ENCODE measurements at places on chromosomes 12 and 14. TPM values are rescaled to one million over a fixed set of nuclear protein-coding genes. Genes with fewer than 3 reads are reported as not detected.

The HAL gene
- total RNA-seq: not detected

The GLT1D1 gene
- total RNA-seq: not detected

The KRT7 gene
- total RNA-seq: 5.2 TPM

The PTPRO gene
- total RNA-seq: 0.39 TPM

The PTPN6 gene
- 1.0 TPM for total RNA-seq

The OASL gene
- total RNA-seq: 0.08 TPM

The BAG5 gene
- 16.8 TPM for total RNA-seq

The DDX11 gene
- 12.9 TPM for total RNA-seq

The A2M gene
- total RNA-seq: 566 TPM

The TM7SF3 gene
- total RNA-seq: 82.5 TPM

The TAS2R7 gene
- total RNA-seq: not detected

The PRH2 gene
- 0.48 TPM for total RNA-seq

The PLA2G1B gene
- total RNA-seq: not detected

The KIF5A gene
- 0.91 TPM for total RNA-seq

The KRT74 gene
- total RNA-seq: not detected

The CLEC6A gene
- not detected for total RNA-seq

The C14orf180 gene
- total RNA-seq: not detected

The TSPAN9 gene
- total RNA-seq: 27.4 TPM

The UNC119B gene
- total RNA-seq: 20.8 TPM

The SLC2A13 gene
- 27.4 TPM for total RNA-seq

The ITGA7 gene
- total RNA-seq: 5.3 TPM

The ARPC3 gene
- 429 TPM for total RNA-seq

The CLEC14A gene
- total RNA-seq: 3.4 TPM

The NINJ2 gene
- 2.5 TPM for total RNA-seq

The SERPINA10 gene
- not detected for total RNA-seq

The LRRC10 gene
- not detected for total RNA-seq

The STAB2 gene
- not detected for total RNA-seq

The CLEC9A gene
- total RNA-seq: not detected

The CCDC175 gene
- total RNA-seq: not detected

The LHX5 gene
- not detected for total RNA-seq

The ERBB3 gene
- 0.64 TPM for total RNA-seq

The PCK2 gene
- 71.2 TPM for total RNA-seq

The GLI1 gene
- total RNA-seq: 2.7 TPM

The FOXG1 gene
- not detected for total RNA-seq

The CHGA gene
- total RNA-seq: not detected

The KRT6B gene
- not detected for total RNA-seq

The TSPAN8 gene
- 0.13 TPM for total RNA-seq

The STON2 gene
- total RNA-seq: 1.9 TPM

The CARMIL3 gene
- total RNA-seq: 0.64 TPM

The RASAL1 gene
- total RNA-seq: not detected

The DEGS2 gene
- total RNA-seq: not detected

The MYO1H gene
- not detected for total RNA-seq

The KCNK13 gene
- total RNA-seq: 0.13 TPM

The AP4S1 gene
- total RNA-seq: 7.0 TPM

The OR11H7 gene
- total RNA-seq: not detected

The TMEM233 gene
- total RNA-seq: not detected

The E2F7 gene
- 10.3 TPM for total RNA-seq
